ENCODE measurements at places on chromosomes 4 and X.

DNA sequence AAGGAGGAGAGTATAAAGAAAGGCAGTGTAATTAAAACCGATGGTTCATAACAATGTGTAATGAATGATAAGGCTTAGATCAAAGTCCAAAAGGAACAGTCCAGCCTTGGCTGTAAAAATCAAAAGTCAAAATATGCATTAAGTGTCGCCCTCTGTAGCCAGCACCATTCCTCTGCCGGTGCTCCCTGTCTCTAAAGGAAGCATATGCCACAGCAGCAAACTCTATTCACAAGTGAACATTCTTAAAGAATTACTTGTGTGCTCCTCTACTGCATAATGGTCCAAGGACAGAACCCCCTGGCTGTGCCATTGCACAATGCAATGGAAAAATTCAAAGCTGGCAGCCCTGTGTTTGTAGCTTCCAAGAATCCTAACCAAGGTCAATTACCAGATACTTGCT, 16.3 kb upstream of the MBNL3 start:
- DNase-seq, result no peak

DNA sequence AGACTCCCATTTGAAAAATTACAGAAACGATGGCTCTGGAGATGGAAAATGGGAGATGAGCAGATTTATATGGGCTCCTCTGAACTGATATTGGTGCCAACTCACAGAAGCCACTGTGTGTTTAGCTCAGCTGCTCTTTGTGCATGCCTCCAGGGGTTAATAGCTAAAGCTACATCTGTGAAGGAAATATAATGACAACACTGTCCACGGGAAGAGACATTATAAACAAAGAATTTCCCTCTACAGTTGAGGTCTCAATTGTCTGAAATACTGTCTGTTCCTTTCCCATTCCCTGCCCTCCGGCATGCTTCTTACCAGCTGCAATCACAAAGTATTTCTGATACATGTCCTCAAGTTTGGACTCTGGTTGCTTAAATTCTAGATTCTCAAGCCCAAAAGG, 40.4 kb downstream of the PPA2 start:
- no peak for DNase-seq

- no peak for DNase-seq
Measured at GRCh38 chrX:112636951-112637581, 42.7 kb downstream of the LHFPL1 start.

- DNase-seq, result no peak
Measured at GRCh38 chr4:87749883-87750282, 49.5 kb upstream of the IBSP start.

GRCh38 chrX:69229436-69229835, 64.2 kb upstream of the PJA1 start:
- no peak for DNase-seq

- DNase-seq, result peak; percentile 35
Measured at GRCh38 chrX:97854086-97854485, 970.4 kb downstream of the RPA4 start.

GRCh38 chr4:6595897-6596537, 21.0 kb downstream of the MAN2B2 start:
- no peak for DNase-seq

GRCh38 chr4:168605411-168605810, 108.6 kb downstream of the PALLD start:
- DNase-seq, result no peak

- peak; percentile 22 for DNase-seq
Measured at GRCh38 chrX:49237060-49237459, 1.8 kb downstream of the CCDC22 start.

DNA sequence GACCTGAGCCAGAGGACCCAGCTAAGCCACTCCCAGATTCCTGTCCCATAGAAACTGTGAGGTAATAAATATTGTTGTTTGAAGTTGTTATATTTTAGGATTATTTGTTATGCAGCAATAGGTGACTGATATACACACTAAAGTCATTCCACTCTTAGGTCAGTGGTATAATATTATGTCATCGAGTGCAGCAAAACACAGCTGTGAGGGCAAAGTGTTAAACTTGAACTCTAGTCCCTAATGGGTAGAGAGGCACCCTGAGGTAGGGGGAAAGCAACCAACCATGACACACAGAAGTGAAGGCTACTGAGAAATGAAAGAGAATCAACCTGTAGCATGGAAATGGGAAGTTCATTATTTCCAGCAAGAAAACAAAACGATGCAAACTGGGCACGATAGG, 66.6 kb downstream of the ATXN3L start:
- DNase-seq, result no peak

DNA sequence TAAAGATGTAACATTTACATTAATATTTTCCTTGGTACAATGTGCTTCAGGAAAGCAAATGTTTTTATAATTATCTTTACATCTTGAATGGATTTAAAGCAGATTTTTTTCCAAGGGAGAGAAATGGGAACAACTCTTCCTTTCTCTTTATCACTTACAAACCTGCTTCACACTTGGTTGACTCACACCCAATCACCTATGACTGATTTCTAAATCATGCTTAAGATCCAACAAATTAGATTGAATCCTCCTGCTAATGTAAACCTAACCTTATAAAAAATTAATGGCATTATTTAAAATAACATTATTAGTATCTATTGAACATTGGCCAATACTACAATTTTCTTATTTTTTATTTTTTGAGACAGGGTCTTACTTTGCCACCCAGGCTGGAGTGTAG, 127.1 kb downstream of the INPP4B start:
- no peak for DNase-seq

- DNase-seq, result no peak
Measured at GRCh38 chrX:50721764-50722521, 92.1 kb downstream of the SHROOM4 start.

- DNase-seq, result no peak
Measured at GRCh38 chrX:20362268-20363267, 95.9 kb upstream of the RPS6KA3 start.

- no peak for DNase-seq
Measured at GRCh38 chrX:104921584-104922205, 298.8 kb downstream of the TEX13A start.

GRCh38 chr4:8419222-8420041, 21.1 kb downstream of the ACOX3 start:
- no peak for DNase-seq

DNA sequence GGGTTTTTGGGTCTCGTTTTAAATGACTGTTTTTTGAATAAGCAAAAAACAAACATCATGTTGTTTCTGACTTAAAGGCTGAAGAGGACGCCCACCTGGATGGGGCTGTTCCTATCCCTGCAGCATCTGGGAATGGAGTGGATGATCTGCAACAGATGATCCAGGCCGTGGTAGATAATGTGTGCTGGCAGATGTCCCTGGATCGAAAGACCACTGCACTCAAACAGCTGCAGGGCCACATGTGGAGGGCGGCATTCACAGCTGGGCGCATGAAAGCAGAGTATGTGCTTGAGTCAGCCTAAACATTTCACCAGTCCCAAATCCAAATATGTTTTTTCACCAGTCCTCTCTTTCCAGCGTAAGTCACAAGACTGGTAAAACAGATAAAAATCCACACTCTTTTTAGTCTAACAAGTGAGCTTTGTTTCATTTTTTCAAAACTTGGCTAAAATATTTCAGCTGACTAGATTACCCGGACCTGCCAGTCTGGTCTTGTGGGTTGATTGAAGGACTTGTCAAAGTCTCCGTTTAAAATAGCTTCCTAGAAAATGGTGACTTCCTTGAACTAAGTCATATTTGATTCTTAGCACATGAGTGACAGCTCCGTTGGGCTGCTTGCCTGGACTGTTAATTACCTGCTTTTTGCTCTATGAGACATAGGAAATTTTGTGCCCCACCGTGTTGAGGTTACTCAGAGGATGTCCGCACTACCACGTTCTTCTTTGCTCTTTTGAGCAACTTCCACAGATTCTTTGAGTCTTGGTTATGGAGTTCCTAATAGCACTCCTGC, 20.8 kb downstream of the ENOPH1 start:
- no peak for DNase-seq

DNA sequence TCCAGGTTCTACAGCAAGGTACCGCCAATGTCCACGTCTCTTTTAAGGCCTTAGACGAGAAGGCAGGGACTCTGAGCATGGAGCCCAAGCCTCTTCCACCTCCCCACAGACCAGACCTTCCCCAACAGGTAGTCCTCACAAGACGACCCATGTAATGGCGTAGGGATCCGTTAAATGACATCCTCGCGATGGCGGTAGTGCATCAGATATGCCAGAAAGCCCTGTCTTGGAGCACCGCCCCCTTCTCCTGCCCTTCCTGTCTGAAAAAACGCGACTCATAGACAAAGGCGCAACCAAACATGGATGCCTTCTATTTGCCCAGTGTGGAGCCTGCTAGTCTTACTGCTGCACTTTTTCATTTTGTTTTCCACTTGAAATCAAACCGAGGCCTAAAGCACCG, 185.4 kb downstream of the OR13H1 start:
- no peak for DNase-seq

GRCh38 chrX:39852491-39852890, 245.3 kb downstream of the BCOR start:
- no peak for DNase-seq

- DNase-seq, result no peak
Measured at GRCh38 chr4:155495572-155496293, 119.0 kb upstream of the MAP9 start.

DNA sequence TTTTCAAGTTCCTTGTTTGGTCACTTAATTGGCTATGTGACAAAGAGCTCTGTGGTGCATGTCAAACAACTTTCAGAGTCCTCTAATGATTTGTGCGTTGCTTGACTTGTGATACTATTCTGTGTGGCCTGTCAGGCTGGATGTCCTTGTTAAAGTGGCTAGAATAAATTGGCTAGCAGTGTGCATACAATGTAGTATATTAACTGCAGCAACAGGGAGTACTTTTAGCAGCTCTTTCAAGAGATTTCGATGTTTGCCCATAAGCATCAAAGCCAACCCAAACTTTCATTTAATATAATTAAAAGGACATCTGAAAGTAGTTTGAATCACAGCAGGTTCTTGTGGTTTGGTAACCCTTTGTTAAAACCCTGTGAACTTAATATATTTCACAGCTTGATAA, 718.9 kb downstream of the ADGRL3 start:
- no peak for DNase-seq

GRCh38 chrX:132384301-132384700, 104.5 kb downstream of the MBNL3 start:
- DNase-seq, result no peak

GRCh38 chr4:140720387-140721304, 35.5 kb downstream of the TBC1D9 start:
- DNase-seq, result no peak

DNA sequence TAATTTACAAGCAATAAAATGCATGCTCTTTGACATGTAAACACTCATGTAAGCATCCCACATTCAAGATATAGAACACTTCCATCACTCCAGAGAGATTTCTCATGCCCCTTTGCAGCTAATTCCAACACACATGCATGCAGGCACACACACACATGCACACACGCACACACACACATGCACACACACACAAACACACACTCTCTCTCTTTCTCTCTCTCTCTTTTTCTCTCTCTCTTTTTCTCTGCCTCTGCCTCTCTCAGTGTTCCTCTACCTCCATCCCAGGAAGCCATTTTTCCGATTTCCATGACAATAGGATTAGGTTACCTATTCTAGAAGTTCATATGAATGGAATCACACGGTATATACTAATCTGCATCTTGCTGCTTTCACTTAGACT, 11.9 kb upstream of the SOD3 start:
- DNase-seq, result no peak

DNA sequence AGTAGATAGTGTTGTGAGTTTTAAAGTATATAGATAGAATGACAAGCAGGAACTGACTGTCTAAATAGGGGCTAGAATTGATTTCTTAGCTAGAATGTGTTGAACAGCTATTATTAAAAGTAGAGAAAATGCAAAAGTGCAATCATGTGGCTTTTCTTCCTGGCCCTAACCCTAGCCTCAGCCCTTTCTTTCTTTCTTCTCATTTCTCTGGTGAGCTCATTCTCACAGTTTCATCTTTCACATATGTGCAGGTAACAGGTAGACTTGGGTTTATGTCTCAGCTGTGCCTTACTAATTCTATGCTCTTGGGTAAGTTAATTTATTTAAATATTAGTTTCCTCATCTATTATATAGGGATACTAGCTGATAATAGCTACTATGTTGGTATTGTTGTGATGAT, 24.9 kb downstream of the FGF2 start:
- no peak for DNase-seq

DNA sequence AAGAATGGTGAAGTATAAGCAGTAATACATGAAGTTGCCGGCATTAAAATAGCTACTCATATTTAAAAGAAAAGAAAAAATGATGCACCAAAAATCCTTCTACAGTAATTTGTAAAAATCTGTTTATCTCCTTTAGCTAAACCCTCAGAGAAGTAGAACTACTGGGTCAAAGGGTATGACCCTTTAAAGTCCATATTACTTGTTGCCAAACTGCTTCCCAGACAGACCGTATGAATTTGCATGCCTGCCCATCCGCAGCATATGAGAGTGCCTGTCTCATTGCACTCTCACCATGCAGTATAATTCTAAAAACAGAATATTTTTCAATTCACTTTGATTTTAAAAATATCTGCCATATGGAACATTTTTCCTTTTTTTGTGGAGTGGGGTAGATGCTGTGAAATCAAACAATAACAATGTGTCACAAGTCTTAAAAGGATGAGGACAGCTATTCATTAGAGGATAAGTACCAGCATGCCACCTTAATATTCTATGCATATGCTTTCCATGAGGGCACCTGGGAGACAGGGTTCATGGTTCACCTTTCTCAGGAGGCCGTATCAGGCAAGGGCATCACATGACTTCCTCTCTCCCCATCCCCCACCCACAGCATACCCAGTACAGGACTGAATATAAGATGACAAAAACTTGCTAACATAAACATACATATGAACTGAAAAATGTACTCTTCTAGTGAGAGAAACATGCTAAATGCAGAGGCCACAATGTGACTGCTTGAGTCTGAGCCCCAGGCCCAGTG, 17.8 kb downstream of the ZDHHC9 start:
- no peak for DNase-seq

DNA sequence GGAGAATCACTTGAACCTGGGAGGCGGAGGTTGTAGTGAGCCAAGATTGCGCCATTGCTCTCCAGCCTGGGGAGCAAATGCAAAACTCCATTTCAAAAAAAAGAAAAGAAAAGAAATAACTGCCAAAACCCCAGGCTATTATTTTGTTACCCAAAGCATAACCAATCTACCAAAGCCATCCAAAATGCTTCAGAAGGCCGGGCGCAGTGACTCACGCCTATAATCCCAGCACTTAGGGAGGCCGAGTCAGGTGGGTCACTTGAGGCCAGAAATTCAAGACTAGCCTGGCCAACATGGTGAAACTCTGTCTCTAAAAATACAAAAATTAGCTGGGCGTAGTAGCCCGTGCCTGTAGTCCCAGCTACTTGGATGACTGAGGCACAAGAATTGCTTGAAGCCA, 49.8 kb downstream of the SMIM31 start:
- DNase-seq, result no peak

GRCh38 chr4:168710353-168710946, 213.6 kb downstream of the PALLD start:
- peak; percentile 64 for DNase-seq

- peak; percentile 41 for DNase-seq
Measured at GRCh38 chr4:67871867-67872266, 11.9 kb downstream of the TMPRSS11D start.
